ENCODE measurements at places on chromosomes 1 and 21. TPM values are rescaled to one million over a fixed set of nuclear protein-coding genes. Genes with fewer than 3 reads are reported as not detected.

DNA sequence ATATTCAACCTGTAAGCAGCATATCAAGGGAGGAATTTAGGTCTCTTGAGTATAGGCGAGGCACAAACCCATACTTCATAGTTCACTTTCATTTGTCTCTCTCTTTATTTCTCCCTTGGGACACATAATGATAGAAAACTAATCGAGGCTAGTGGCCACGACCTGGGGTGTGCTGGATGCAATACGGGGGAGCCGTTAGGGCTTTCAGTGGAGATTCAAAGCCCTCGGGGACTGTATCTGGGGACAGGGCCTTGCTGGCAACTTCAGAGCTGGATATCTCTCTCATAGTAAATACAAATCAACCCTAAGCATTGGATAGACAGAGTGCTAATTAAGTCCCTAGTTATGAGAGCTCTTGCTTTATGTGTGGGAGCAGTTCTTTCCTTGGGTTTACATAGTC is 36.9 kb upstream of the SLC22A15 start:
- no peak for DNase-seq

- DNase-seq: no peak
These were observed 22.0 kb downstream of the FMO4 start for GRCh38 chr1:171335964-171336363.

DNA sequence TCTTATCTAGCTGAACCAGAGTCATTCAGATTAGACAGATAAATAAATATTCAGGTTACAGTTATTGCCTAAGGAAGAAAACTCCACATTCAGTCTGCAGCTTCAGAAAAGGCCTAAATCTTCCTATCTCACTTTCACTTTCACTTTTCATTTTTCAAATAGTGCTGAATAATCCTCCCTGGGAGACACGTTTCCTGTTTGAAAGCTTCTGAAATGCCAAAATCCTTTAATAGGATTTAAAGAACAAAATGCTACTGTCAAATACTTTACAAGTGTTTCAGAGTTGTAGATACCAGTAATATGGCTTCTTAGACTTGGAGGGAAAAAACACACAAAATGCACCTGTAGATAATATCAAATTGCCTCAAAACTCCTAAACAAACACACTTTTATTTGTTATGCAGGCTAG is 3.9 kb downstream of the PSMB2 start:
- no peak for DNase-seq

- no peak for DNase-seq
These were observed 39.7 kb downstream of the CHML start for GRCh38 chr1:241600496-241600901.

DNA sequence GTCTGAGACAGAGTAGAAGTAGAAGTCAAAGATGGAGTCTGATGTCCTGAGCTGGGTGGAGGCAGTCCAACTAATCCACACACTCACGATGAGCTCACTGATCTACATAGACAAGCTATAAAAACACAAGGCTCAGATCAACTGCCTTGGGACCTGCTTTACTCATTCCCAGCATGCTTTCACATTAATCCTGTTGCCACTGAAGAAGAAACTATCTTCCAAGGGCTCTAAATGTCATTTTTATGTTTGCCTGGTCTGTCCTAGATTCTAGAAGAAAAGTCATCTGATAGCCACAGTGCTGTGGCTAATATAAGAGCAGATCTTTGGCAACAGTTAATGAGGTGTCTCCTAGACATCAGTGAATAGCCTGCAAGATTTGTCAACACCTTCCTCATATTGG is 522.7 kb downstream of the NUF2 start:
- DNase-seq: no peak

GRCh38 chr1:151347523-151348246 is 633 bp upstream of the RFX5 start:
- DNase-seq: no peak

- DNase-seq: no peak
These were observed 289.2 kb downstream of the TBX15 start for GRCh38 chr1:118698911-118699310.

GRCh38 chr1:204076891-204077290 is 4.0 kb downstream of the SOX13 start:
- no peak for DNase-seq

DNA sequence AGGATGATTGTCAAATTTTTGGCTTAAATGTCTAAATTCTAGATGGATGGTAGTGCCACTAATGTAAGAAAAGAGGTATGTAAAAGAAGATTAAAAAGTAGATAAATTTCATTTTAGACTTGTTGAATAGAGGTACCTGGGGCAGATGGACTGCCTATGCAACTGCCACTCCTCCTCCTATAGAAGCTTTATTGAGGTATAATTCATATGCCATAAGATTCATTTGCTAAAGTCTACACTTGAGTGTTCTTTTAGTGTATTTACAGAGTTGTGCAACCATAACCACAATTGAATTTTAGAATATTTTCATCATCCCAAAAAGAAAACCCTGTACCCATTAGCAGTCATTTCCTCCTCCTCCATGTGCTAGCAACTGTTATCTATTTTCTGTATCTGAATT is 70.6 kb downstream of the FNBP1L start:
- DNase-seq: no peak

GRCh38 chr1:244952940-244953339 is 88.6 kb upstream of the HNRNPU start:
- DNase-seq: no peak

- DNase-seq: no peak
These were observed 31.7 kb upstream of the CLDN14 start for GRCh38 chr21:36511484-36512220.

DNA sequence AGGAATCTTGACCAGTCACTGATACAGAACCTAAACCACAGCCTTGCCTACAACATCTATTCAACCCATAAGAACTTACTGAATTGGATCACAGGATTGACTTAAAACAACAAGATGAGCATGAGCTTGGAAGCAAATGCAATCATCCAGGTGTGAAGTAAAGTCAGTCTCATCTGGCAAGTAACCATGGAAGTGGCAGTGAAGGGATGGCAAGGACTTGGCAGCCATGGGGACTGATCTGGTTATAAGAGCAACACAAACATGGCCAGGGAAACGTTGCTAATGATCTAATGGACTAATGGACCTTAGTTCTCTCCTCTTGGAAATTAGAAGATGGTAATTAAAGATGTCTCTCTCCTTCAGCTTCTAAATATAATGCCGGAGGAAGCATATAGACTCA is 133.1 kb downstream of the VAV3 start:
- no peak for DNase-seq

GRCh38 chr1:97378596-97378995 is 542.2 kb downstream of the DPYD start:
- DNase-seq: no peak

- no peak for DNase-seq
These were observed 639.3 kb downstream of the SMYD3 start for GRCh38 chr1:245867738-245868137.

- no peak for DNase-seq
These were observed 126.2 kb upstream of the SERBP1 start for GRCh38 chr1:67556297-67556900.

DNA sequence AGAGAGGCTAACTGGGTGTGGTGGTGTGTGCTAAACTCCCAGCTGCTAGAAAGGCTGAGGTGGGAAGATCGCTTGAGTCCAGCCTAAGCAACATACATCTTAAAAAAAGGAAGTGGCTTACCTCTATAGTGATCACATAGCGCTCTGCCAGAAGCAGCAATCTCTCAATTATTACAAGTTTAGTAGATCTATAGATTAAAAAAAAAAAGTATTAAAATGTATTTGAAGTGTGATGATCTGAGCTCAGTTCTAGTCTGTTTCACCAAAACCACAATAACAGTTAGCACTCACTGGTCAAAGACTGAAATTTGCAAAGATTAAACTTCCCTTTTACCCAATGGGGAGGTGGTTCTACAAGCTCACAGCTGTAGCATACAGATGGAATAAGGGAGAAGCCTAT is 76.3 kb downstream of the USP24 start:
- DNase-seq: no peak

- DNase-seq: no peak
These were observed 59.4 kb downstream of the AXDND1 start for GRCh38 chr1:179425186-179425585.

- DNase-seq: no peak
These were observed 6.0 kb downstream of the CZIB start for GRCh38 chr1:53214376-53214940.

- DNase-seq: no peak
These were observed 82.6 kb upstream of the GALNT2 start for GRCh38 chr1:229984310-229984991.

- DNase-seq: peak; percentile 43
These were observed 35.7 kb upstream of the HLX start for GRCh38 chr1:220843481-220844011.

DNA sequence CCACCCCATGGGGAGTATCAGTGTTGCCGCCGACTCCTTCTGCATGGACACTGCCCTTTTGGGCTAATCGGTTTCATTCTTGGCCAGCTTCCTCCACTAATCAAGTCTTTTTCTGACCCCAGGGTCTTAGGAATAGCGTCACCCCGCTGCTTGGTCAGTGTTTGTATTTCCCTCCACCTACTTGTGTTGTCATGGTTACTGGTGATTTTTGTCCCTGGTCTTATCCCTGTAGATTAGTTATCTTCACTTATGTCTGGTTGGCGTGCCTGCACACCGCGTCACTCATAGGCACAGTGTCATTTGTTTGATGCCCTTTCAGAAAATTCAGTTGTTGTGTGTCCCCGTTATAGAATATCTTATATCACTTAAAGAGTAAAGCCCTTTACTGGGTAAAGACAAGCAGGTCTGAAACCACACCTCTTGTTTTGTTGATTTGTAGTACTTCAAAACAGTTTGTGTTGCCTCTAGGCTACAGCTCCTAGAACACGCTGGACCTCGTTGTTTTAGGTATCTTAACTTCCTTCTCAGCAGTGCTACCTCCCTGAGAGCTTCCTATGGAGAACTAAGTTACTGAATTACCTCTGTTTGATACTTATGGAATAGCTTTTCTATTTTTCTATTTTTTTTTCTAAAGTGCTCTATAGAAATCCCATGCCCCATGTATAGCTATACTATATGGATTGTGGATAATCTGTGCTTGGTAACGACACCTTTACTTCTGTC is 868 bp downstream of the PPP1R12B start:
- DNase-seq: no peak

- DNase-seq: no peak
These were observed 141.6 kb downstream of the KCNT2 start for GRCh38 chr1:196466654-196467053.

Gene CHIT1
- polyA plus RNA-seq: 0.15 TPM

Gene CD101
- 1.5 TPM for polyA plus RNA-seq

Gene MSH4
- polyA plus RNA-seq: 0.22 TPM

Gene DNASE2B
- polyA plus RNA-seq: 0.14 TPM

Gene ZMYND12
- 4.0 TPM for polyA plus RNA-seq

Gene TAS1R1
- 0.17 TPM for polyA plus RNA-seq

Gene HMCN1
- 61.5 TPM for polyA plus RNA-seq

Gene SERINC2
- 32.6 TPM for polyA plus RNA-seq

Gene CHRM3
- polyA plus RNA-seq: 7.6 TPM

Gene PRCC
- polyA plus RNA-seq: 121 TPM

Gene MIXL1
- 0.40 TPM for polyA plus RNA-seq

Gene CD84
- polyA plus RNA-seq: 1.9 TPM

Gene LRRC52
- not detected for polyA plus RNA-seq

Gene C1orf226
- 15.3 TPM for polyA plus RNA-seq
